ENCODE measurements at places on chromosomes 6 and 20.

- no peak for DNase-seq
These were observed 710 bp upstream of the ZNF343 start for GRCh38 chr20:2509468-2509781.

GRCh38 chr6:24439858-24440539, 37.3 kb downstream of the MRS2 start:
- no peak for DNase-seq

DNA sequence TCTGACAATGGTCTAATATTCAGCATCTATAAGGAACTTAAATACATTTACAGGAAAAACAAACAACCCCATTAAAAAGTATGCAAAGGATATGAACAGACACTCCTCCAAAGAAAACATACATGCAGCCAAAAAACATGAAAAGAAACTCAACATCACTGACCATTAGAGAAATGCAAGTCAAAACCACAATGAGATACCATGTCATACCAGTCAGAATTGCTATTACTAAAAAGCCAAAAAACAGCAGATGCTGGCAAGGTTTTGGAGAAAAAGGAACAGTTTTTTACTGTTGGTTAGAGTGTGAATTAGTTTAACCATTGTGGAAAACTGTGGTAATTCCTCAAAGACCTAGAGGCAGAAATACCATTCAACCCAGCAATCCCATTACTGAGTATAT, 339.0 kb upstream of the ADGRB3 start:
- no peak for DNase-seq

DNA sequence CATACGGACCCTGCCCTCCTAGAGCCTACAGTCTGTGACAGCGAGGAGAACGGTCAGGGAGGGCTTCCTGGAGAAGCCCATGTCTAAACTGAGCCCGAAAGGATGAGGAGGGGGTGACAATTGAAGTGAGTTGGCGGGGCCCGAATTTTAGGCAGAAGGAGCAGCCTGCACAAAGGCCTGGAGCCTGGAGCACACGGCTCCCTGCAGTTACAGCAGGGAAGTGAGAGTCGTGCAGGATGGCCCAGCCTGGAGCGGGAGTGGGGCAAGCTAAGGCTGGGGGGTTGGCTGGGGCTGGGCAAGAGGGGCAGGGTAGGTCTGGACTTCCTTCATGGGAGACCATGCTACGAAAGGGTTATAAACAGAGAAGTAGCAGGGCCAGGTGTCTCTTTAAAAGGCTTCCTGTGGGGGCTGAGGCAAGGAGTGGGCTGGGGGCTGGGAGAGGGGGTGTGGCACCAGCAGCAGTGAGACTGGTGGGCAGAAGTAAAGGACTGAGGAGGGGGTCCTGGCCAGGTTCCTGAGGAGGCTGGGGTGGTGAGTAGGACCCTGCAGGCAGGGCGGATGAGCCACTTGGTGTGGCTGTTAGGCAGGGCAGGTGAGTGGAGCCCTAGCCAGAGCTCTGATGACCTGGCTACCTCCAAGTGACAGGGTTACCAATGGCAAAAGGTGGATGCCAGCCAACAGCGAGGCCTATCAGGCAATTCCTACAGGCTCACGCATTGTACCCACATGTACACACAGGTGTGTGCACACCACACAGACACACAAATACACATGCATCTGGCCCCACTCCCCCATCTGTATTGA, 119.2 kb downstream of the MRPL14 start:
- DNase-seq = no peak

- DNase-seq = peak; percentile 33
These were observed 44.8 kb upstream of the SLC2A12 start for GRCh38 chr6:134097114-134097707.

DNA sequence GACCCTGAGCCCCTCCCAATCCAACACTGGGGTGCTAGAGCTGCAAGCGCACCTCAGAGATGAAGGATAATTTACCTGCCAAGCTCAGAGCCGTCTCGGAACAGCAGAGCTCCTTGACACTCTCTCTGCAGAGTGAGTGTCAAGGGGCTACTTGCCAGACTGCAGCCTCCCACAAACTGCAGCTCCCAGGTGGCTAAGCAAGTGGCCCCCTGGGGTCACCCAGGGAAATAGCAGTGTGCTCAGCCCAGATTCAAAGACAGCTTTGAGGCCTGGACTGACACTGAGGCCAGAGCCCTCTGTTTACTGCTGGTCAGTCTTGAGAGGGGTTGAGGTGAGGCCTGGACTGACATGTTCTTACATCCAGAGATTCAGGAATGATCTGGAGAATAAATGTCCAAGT, 46.0 kb upstream of the GJA1 start:
- DNase-seq = no peak

GRCh38 chr6:117423754-117424153, 2.0 kb downstream of the ROS1 start:
- DNase-seq = no peak

GRCh38 chr6:149118737-149119653, 198.5 kb upstream of the TAB2 start:
- DNase-seq = no peak
